MCF 10A (cell line): ENCODE measurements at places on chromosomes 1 and 21.

GRCh38 chr1:54894271-54894670 is 7.3 kb upstream of the DHCR24 start:
- DNase-seq = no peak

- peak; percentile 81 for DNase-seq
Observed at GRCh38 chr1:17292299-17293160, 15.5 kb upstream of the PADI4 start.

DNA sequence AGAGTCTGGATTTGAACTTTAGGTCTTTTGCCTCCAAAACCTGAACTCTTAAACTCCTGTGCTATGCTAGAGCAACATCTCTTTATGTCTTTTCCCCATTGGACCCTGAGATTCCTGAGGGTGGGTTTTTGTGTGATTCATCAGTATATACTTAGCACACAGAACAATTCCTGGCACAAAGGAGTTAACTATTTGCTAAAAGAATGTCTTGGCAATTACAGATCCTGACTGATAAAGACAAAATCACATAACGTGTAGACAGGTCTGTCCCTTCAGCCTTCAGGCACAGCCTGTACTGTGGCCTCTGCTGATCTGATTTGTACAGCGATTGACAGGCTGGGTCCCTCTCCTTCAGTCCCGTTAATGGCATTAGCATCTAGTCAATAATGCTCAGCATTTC is 162.4 kb upstream of the BEND5 start:
- no peak for DNase-seq

DNA sequence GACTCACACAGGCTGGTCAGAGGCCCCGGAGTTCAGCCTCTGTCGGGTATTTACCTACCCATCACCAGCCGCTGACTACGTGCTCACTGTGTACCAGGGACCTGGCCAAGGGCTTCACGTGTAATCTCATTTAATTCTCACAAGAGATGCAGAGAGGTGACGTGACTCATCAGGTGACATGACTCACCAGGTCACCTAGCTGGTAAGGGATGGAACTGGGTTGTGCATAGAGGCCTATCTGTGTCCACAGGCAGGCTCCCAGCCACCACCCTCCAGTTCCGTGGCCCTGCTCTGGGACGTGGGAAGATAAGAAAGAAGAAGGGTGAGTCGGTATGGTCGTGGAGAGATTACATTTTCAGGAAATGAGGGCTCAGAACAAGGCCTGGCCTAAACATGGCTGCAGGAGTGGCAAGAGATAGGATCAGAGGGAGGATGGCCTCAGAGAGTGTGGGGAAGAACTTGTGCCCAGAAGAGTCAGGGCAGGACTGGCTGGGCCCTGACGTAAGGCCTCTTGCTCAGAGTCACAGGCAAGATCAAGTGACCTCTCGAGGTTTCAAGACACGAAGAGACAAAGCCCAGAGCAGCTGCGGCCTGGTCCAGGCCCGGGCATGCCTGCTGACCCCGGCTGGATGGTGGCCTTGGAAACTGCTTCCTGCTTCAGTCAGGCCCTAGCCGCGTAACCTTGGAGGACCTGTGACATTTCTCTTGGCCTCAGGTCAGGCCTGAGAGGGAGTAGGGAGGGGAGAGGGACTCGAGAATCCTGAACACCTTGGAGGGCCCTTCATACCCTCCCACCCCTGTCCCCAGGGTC is 52.7 kb upstream of the WASF2 start:
- peak; percentile 86 for DNase-seq

DNA sequence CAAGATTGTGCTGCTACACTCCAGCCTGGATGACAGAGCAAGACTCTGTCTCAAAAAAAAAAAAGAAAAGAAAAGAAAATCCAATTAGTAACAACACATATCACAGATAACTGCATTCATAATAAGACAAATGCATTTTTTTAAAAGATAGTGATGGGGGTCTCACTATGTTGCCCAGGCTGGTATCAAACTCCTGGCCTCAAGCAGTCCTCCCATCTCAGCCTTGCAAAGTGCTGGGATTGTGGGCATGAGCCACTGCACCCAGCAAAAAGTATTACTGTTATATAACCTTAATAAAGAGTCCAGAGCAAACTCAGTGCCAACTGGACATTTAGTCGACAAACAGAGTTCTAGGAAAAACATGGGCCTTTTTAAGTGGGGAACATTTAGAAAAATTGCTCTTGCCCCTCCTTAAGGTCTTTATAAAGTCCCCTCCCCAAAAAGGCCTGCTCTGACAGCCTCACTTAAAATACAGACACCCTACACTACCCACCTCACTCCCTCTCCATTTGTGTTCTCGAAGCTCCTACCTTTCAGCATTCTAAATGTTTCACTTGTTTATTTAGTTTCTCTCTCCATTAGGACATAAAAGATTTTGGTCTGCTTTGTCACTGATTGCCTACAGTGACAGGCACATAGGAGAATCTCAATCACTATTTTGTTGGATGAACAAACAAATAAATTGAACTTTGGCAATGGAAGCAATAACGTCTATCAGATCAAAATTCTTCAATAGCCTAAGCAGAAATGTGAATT is 7.5 kb downstream of the ABCB10 start:
- no peak for DNase-seq

GRCh38 chr1:116386042-116386441 is 13.0 kb downstream of the ATP1A1 start:
- DNase-seq = no peak

- DNase-seq = no peak
Observed at GRCh38 chr1:185722098-185722497, 12.1 kb upstream of the HMCN1 start.

- peak; percentile 92 for DNase-seq
Observed at GRCh38 chr1:81670286-81670685, 130.4 kb upstream of the ADGRL2 start.

DNA sequence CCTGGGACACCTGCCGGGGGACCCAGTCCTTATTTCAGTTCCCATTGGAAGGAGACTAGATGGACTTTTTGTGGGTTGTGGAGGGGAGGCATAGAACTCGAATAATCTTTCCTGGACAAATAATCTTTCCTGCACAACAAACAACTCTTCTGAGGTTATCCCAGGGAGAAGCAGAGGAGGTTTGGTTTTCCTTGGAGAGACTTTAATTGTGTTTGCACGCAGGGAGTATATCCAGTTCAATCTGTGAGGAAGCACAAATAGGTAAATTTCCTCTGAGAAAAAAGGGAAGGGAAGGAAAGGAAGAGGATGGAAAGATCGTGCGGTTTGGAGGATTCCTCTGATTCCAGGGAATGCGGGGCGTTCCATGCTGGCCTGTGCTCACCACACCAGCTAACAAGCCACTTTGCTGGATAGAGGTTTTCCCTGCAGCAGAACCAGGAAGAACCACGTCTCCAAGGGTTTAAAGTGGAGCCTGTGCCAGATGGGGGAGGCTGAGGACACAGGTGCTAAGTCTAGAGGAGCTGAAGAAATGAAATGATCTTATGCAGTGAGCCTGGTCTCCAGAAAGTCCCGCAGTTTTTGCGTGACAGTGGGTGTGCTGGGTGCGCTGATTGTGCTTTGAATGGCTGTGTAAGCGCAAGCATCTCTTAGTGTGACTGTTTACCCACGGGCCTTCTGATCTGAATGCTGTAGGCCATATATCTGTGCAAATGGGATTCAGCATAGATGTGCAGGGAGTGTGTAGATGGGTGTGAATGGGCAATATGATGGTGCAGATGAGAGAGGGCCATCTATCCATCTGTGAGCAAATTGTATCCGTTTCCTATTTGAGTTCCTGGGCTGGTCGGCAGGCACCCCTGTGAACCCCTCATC is 7.6 kb downstream of the PAX7 start:
- no peak for DNase-seq
